ENCODE measurements at places on chromosomes 5 and 9.

DNA sequence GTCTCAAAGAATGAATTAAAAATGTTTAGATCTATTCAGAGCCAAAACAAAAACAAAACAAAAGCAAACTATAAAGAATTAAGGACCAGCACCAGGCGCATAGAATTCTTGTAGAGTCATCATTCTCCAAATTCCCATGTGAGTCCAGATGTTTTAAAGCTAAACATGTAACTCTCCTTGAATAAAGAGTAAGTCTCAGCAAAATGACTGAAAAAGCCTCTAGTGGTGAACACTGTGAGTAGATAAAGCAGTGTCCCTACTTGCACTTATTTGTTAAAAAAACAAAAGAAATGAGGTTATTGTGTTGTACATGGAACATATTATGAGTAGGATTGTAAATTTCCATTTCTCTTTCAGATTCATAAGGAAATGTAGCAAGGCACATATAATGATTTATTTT lies 44.0 kb downstream of the NNT start:
- no peak for DNase-seq

- no peak for DNase-seq
Observed at GRCh38 chr9:131682261-131682660, 57.6 kb downstream of the RAPGEF1 start.

DNA sequence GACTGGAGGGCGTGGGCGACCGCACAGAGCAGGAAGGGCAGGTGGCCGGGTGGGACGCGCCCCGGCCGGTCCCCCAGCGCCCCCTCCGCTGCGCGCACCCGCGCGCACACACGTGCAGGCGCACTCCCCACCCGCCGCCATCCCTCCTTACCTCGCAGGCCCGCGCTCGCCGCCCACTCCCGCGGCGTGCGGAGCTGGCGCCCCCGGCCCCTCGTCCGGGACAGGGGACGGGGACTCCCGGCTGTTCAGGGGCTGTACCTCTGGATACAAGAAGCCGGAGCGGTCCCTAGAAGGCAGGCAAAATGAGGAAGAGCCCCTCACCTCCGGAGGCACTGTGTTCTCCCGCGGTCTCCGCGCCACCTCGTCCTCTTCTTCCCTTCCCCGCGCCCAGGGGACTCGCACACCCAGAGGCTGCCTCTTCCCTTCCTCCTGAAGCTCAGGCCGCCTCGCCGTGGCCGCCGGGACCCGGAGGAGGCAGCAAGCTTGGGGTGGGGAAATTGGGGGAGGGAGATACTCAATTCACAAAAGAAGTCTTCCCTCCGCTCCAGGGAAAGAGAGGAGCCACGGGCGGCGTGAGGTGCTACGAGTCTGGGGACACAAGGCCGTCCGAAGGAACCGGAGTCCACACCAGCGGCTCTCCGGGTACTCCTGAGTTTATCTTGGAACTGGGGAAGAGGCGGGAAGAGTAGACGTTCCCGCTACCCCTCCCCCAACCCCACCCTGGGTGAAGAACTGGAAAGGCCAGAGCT lies 1.4 kb upstream of the GABRB2 start:
- DNase-seq: no peak

DNA sequence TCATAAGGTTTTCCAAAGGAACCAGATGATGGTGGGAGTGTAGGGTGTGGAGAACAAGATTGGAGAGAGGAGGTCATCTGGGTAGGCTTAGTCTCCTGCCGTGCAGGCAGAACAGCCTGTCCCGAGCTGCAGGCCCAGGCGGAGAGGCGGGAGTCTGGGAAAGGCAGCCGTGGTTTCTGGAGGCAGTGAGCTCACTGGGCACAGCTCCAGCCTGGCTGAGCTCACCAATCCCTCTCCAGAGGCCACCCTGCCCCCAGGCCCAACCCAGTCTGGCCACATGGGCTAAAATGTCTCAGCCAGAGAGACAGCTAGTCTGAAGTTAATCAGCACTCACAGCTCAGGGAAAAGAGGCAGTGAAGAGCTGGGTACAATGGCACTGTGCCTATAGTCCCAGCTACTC lies 12.3 kb downstream of the P4HA2 start:
- DNase-seq: no peak

- no peak for DNase-seq
Observed at GRCh38 chr9:93296889-93297480, 113.0 kb downstream of the WNK2 start.

- DNase-seq: no peak
Observed at GRCh38 chr5:1445689-1446601, 705 bp upstream of the SLC6A3 start.

GRCh38 chr9:129828051-129828450 lies 4.1 kb upstream of the TOR1A start:
- no peak for DNase-seq

GRCh38 chr9:100352201-100352726 lies 478 bp downstream of the TEX10 start:
- peak; percentile 50 for DNase-seq

GRCh38 chr5:135154961-135155360 lies 120.9 kb upstream of the PITX1 start:
- DNase-seq: no peak

DNA sequence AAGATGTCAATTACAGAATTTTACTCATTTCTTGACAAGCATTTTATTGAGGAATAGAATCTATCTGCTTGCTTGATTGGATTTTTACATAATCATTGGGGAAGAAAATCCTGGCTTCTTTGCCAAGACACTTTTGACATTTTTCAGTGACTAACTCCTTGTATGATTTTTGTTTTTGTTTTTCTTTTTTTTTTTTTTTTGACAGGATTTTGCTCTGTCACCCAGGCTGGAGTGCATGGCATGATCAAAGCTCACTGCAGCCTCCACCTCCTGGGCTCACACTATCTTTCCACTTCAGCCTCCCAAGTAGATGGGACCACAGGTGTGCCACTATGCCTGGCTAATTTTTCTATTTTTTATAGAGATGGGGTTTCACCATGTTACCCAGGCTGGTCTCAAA lies 672.3 kb upstream of the RGMB start:
- DNase-seq: no peak

- DNase-seq: no peak
Observed at GRCh38 chr5:66628561-66628960, 32.4 kb downstream of the MAST4 start.

GRCh38 chr9:130054820-130055219 lies 1.1 kb downstream of the GPR107 start:
- DNase-seq: no peak

DNA sequence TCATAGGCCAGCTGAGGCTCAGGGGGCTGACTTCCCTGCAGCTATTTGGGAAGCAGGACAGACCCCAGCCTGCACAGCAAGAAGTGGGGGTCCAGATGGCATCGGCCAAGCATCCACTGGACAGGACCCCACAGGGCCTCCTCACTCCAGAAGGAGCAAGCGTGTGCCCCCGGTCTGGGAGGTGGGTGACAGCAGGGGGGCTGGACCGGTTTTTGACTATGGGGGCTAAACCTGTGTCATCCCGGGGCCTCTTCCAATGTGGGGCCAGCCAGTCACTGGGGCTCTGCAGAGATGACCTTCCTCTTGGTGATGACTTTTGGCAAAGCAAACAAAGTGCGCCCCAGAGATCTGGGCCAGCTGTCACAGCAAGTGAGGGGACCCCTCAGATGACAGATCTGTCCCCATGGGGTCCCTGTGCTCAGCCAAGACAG lies 163.9 kb downstream of the OLFM1 start:
- no peak for DNase-seq

- DNase-seq: no peak
Observed at GRCh38 chr9:17083258-17083657, 51.6 kb upstream of the CNTLN start.

- no peak for DNase-seq
Observed at GRCh38 chr9:17339156-17339555, 204.3 kb downstream of the CNTLN start.

DNA sequence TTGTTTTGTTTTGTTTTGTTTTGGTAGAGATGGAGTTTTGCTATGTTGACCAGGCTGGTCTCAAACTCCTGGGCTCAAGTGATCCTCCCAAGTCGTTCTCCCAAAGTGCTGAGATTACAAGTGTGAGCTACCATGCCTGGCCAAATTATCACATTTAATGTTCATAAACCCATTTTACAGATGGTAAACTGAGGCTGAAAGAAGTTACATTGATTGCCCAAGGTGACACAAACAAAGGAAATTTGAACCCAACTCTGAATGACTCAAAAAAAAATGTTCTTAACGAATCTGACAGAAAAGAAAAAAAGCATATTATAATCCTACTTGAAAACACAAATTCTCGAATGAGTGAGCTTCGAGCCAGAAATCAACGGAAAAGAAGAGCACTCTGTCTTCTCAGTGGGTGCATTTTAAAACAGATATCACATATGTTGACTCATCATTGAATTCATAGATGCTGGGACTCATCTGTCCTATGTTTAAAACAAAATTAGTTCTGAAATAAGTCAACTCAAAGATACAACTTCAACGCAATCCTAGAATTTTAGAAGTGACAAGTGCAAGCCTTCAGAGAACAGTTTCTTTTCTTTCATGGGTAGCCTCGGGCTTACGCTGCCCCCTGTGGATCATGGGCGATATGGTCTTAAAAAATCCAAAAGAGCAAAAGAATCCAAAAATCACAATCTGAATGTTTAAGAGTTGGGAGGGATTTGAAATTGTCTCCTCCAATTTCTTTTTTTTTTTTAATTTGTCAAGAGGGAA lies 28.4 kb downstream of the TIMD4 start:
- no peak for DNase-seq

DNA sequence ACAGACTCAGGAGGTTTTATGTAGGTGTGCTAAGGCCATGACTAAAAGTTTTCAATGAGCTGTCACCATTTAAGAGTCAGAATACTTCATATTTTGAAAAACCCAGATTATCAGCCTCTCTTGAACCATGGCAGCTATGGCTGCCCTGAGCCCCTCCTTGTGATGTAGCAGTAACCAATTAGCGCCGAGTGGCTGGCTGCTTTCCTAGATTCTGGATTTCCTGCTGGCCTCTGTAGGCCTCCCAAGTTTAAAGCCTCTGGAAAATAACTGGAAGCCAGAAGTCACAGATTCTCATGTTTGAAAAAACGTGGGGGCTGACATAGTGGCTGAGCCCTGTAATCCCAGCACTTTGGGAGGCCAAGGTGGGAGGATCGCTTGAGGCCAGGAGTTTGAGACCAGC lies 25.5 kb downstream of the DAB2IP start:
- DNase-seq: no peak

GRCh38 chr5:761854-762710 lies 22.4 kb downstream of the ZDHHC11B start:
- DNase-seq: no peak

GRCh38 chr5:96058084-96058483 lies 96.4 kb upstream of the ELL2 start:
- DNase-seq: no peak

DNA sequence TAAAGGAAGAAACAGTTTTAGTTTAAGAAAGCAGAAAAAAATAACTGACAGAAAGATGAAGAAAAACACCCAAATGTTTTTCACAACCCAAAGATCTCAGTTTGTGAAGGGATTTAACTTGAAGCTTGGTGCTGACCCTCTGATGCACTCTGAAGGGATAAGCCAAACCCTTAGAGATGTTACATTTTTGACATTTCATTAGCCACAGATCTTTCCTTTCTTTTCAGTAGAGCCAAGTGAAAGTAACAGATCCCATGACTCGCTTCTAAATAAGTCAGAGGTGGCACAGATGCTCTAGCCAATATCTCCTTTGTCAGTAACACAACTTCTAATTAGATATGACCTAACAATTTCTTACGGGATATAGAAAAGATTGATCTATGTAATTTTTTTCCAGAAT lies 394.5 kb upstream of the EDIL3 start:
- DNase-seq: no peak

DNA sequence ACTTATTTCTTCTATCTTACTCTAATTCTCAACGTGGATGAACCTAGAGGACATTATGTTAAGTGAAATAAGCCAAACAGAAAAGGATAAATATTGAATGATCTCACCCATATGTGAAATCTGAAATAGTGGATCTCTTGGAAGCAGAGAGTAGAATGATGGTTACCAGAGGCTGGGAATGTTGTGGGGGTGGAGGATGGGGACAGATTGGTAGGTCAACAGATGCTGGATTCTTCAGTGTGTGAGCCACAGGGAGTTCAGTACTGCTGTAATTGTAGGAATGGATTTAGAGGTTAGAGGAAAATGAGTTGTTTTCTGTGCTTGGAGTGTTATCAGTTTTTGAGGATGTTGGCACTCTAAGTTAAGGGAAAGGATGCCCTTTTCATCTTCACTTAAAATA lies 190.6 kb downstream of the FBXL7 start:
- no peak for DNase-seq

DNA sequence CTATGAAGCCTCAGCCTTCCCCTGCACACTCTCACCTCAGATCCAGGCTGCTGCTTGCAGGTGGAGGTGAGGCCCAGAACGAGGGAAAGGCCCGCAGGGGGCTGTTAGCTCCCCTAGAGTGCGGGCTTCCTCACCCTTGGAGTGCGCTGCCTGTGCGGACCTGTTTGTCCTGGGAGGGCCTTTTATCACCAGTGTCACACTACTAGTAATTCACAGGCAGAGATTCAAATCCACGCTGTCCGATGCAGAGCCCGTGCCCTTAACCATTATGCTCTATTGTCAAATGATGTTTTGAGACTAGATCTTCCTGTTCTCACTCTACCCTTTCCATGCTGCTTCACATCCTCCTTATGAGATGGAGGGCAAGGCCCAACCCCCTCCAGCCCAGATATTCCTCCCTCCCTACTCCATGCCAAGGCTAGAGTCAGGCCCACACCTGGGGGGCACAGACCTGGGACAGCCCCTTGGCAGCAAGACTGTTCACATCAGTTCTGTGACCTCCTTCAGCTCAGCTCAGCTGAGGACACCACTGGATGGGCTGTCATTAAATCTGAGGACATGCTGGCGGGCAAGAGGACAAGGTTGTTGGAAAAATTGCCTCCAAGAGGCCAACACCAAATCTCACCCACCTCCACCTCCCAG lies 112.8 kb upstream of the SPOCK1 start:
- no peak for DNase-seq

- no peak for DNase-seq
Observed at GRCh38 chr9:89022001-89022759, 30.9 kb downstream of the S1PR3 start.

DNA sequence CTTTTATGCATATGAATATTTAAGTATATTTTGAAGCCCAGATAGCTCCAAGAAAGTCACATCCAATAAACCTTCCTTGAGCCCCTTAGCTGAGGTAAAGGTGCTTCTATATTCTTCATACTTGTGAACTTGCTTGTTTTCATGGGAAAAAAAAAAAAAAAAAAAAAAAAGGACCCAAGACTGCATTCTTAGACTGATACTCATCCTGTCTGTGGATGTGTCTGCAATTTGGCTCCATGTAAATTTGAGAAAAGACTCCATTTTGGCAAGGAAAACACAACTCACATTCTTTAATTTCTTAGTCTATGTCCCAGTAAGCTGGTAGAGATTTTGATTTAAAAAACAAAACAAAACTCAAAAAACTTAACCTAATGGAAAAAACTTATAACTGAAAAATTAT lies 238.3 kb downstream of the FBXL17 start:
- no peak for DNase-seq

- no peak for DNase-seq
Observed at GRCh38 chr5:16484081-16484480, 18.5 kb upstream of the ZNF622 start.

GRCh38 chr5:172959824-172960799 lies 888 bp downstream of the RPL26L1 start:
- DNase-seq: no peak

Data from stimulated activated naive B cell treated with anti-CD40 and anti-IgM and Interleukin-4, amounts not matched to agents 10 μg/mL and 1 μg/mL and 100 μg/mL, for 72 hours (primary cell).